Inflammatory macrophage treated with lipopolysaccharide for 4 hours (primary cell): ENCODE measurements at places on chromosomes 5 and 9.
A peak's percentile ranks its signal among the peaks of the same experiment; 100 is the strongest.

DNA sequence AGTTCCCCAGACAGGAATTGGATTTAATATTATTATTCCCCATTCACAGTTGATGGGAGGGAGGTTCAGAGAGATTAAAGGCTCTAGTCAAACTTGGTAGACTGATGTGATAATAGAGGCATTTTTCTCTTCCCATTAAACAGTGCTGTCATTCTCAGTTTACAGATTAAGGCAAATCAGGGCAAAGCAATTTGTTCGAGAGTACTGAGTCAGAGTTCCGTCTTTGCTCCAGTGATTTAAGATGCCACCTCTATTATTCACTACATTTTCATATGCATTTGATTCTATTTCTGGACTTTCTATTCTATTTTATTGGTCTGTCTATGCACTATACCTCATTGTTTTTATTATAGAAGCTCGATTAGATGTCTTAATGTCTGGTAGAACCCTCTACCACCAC is 201.0 kb upstream of the RAI14 start:
- no peak for DNase-seq

GRCh38 chr5:176173647-176174046 is 64.6 kb upstream of the SIMC1 start:
- no peak for DNase-seq

DNA sequence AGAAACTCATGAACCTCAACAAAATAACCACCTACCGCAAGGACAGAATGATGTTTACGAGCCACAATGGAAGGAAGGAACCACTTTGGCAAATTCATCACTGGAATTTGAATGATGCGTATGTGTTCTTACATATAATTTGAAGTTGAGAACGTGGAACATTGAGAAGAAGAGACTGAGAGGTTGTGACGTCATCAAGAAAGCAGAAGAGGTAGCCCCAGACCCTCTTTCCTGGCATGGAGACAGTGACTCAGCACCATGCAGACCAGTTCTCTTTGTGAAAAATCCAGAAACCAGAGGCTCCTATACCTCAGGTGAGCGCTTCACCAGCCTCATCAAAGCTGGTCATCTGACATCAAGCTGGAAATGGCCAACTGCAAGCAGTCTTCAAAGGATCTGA is 124.5 kb downstream of the PDZD2 start:
- no peak for DNase-seq

DNA sequence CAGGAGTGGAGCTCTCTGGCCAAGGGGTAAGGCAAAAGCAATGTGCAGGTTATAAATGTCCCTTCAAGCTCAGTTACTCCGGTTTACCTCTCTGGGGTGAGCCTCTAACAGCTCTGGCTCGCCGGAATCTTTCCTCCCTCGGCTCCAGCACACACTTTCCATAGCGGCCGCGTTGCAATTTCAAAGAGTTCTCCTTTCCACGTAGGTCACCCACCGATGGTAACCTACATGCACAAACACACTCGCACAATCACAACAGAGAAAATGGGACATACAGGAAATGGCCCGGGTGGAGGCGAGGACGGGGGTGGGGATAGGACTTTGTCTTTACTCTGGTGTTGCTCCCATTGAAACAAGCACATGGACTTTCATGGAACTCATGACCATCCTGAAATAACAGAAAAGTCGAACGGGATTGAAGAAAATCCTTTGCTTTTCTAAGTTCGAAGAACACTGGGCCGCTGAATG is 1.2 kb downstream of the LHFPL2 start:
- peak; percentile 28 for DNase-seq

DNA sequence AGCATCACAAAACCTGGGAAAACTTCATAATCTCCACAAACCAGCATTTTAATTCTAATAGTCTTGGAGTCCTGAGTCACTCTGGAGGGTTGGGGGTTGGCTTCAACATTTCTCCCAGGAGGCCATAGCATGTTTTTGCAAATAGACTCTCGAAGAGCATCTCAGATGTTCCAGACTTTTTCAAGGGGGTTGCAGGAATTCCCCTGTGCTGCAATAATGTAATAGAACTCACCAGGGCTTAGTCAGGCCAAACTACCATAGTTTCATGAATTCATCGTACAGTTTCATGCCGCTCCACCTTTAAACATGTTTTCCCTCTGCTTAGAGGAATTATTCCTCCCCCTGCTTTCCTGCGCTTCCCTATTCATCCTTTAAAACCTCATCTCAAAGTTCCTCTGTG is 499.5 kb upstream of the KLF4 start:
- peak; percentile 65 for DNase-seq

DNA sequence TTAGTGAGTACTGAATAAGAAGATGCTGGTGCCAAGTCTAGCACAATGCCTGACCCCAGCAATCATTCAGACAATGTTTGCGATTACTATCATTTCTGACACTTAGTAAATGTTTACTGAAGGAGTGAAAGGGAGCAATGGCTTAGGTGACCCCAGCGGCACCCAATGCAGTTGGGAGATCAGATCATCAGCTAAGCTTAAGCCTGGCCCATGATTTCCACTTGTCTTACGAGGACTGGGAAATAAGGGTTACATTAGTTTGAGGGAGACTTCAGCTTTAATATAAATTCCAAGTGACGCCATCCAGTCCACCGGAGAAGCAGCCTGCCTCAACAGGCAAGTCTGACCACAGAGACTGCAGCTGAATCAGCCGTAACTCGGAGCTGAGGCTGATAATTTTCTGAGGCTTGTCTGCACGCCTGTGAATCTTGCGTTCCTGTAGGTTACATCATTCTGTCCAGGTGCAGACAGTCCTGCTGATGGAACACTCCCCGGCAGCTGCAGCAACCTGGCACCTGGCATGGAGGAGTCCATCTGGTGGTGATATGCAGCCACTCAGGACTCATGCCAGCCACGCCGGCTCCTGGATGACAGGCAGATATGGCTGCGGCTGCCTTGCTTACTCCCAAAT is 34.9 kb upstream of the FGF1 start:
- DNase-seq: no peak
